Fibroblast of mammary gland (primary cell): ENCODE measurements at places on chromosomes 16 and 17.

GRCh38 chr17:31726980-31727427 lies 132.0 kb downstream of the COPRS start:
- DNase-seq, result peak; percentile 70

DNA sequence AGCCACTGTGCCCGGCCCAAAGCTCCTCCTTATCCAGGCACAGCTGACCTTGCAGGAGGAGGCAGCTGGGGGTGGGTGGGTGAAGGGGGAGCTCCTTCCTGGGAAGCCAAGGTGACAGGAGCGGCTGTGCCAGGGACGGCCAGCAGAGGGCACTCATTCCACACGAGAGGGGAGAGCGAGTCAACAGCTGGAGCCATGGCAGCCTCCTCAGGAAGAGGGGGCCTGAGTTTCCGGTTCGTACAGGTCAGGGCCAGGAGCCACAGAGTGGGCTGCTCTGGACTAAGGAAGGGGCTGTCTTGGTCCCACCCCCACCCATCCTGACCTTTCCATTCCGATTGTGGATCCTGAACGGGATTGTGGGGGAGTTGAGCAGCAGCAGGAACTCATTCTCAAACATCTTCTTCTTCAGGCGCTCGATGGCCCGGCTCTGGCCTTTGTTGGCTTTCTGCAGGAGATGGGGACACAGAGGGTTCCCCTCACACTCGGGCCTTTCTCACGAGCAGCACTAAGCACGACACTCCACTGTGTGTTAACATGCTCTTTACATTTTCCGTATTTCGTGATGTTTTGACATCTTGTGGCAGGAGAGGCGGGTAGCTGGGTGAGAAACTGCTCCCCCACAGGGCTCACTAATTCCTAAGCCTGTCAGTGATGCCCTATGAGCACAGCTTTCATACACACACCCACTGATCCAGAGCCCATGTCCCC lies 61.6 kb downstream of the TIMM22 start:
- DNase-seq, result peak; percentile 55

GRCh38 chr16:66161942-66162341 lies 204.5 kb upstream of the CDH5 start:
- no peak for DNase-seq

GRCh38 chr17:50423553-50424159 lies 2.4 kb upstream of the ACSF2 start:
- peak; percentile 95 for DNase-seq

GRCh38 chr16:84753412-84754326 lies 53.9 kb downstream of the USP10 start:
- DNase-seq, result peak; percentile 37

DNA sequence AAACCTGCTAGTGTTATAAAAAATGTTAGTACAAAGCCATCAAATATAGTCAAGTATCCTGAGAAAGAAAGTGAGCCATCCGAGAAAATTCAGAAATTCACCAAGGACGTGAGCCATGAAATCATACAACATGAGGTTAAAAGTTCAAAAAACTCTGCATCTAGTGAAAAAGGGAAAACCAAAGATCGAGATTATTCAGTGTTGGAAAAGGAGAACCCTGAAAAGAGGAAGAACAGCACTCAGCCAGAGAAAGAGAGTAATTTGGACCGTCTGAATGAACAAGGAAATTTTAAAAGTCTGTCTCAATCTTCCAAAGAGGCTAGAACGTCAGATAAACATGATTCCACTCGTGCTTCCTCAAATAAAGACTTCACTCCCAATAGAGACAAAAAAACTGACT lies 31.7 kb downstream of the RBBP6 start:
- no peak for DNase-seq

DNA sequence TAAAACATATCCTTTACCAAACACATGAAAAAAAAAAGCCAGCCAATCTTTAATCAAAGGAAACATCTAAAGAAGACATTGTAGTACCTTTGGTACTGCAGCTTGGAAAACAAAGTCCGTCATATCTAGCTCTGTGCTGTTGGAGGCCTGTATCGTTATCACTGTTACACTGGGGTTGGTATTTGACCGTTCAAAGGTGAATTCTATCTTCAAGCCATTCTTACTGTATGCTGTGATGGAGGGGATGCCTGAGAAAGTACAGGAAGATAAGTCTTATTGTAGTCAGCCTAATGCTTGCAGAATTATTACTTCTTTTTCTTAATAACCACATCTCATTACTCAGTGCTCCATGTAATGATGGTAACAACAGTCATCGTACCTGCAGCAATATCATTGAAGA lies 14.4 kb upstream of the PHLPP2 start:
- DNase-seq, result no peak

- DNase-seq, result no peak
These were observed 136.0 kb downstream of the ANKFN1 start for GRCh38 chr17:56289321-56289720.

GRCh38 chr16:31128711-31129567 lies 6.6 kb downstream of the PRSS8 start:
- DNase-seq, result no peak

DNA sequence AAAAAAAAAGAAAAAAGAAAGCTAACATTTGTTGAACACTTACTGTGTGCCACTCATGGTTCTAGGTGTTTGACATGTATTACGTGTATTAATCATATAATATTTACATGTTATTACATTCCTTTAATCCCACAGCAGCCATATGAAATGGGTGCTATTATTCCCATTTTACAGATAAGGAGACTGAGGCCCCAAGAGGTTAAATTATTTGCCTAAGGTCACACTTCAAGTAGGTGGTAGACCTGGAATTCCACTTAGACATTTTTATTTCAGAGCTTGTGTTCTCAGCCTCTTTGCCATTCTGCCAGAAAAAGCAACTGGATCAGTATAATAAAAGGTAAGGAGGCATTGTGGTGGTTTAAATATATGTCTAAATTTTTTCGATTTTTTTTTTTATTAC lies 55.1 kb upstream of the HS3ST4 start:
- DNase-seq, result no peak

DNA sequence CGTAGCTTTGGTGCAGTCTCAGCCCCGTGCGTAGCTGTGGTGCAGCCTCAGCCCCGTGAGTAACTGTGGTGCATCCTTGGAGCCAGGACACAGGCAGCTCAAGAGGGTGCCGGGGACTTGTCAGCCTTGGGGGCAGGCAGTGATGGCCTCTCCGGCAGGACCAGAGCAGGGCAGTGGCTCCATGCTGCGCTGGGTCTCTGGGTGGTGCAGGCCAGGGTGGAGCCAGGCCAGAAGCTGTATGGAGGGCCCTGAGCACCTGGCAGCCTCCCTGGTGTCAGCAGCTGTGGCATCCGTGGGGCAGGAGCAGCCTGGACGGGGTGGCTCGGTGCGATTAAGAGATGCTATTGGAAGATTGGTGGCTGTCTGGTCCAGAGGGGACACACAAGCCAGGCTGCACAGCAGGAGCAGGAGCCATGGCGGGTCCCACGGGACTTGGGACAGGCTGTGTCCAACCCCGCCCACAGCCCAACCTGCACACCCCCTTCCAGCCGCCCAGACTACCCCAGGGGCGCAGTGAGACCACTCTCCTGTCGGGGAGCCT lies 28.3 kb upstream of the CDH15 start:
- DNase-seq, result no peak

GRCh38 chr17:79845601-79845949 lies 6.3 kb upstream of the CBX4 start:
- no peak for DNase-seq

DNA sequence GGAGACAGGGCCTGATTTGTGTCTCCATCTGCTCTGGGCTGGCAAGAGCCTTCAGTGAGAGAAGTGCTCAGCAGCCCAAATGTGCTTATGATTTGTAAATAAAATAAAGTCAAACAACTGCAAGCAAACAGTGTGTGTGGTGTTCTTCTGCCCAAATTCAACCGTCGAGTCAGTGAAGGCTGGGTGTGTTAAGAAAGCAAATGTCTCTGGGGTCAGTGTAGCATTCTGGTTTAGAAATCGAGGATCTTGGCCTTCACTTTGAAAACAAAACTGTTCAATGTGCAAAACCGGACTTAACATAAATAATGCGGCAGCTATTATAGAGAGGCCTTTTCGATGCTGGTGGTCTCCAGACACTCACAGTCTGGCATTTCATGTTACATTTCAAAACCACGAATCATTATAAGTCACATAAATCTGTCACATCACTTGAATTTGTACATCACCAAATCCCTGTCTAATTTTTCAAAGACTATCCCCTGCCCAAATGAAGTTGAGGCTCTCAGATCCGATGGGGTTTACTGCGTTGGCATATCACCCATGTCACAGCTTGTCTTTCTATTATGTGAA lies 158.6 kb upstream of the MYOCD start:
- no peak for DNase-seq

GRCh38 chr16:76816475-76816874 lies 374.5 kb upstream of the MON1B start:
- DNase-seq, result no peak

DNA sequence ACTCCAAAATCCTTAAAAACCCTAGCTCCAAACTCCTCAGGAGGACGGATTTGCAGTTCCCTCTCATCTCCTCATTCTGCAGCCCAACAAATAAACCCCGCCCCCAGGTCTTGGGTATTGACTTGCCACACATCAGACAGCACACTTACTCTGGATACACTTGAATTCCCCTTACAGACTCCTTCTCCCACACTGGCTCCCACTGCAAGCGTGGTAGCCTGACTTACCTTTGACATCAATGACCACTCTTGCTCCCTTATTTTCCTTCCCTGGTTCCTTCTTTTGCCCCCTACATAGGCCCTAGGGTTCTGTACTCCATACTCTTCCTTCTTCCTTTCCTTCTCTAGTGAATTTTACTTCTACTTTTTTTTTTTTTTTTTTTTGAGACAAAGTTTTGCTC lies 7.5 kb downstream of the RFFL start:
- no peak for DNase-seq

DNA sequence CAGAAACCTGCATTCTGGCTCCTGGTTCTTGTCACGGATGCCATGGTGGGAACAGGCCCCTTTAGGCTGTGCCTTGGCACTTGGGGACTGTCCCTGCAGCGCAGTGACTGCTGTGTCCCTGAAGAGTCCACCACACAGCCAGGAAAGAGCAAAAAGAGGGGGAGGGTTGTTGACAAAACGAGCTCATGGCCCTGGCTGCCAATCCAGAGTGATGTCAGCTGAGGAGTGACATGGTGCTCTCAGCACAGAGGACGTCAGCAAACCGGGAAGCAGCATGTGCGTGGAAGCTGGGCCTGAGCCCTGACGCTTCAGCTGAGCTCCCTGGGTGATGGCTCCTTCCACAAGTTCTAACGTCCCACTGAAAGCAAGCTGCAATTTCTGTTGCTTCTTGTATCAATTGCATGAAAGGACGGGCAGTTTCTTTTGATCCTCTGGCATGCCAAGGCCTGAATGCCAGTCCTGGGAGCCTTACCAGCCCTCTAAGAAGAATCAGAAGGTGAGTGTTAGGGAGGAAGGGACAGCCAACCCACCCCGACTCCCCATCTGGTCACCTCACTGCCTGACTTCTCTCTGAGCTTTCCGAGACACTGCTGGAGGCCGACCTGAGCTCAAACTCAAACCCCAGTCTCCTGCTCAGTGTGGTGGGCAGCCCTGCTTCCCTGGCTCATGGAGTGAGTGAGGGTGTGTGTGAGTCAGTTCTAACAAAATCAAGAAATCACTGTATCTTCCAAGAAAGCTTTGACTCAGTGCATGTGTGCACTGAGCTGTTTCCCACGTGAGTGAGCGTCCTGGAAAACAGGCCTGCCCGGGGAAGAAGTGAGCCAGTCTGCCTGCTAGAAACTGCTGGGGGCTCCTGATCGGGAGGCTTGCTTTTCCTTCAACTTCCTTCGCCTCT lies 14.7 kb upstream of the WNT3 start:
- DNase-seq, result peak; percentile 88

DNA sequence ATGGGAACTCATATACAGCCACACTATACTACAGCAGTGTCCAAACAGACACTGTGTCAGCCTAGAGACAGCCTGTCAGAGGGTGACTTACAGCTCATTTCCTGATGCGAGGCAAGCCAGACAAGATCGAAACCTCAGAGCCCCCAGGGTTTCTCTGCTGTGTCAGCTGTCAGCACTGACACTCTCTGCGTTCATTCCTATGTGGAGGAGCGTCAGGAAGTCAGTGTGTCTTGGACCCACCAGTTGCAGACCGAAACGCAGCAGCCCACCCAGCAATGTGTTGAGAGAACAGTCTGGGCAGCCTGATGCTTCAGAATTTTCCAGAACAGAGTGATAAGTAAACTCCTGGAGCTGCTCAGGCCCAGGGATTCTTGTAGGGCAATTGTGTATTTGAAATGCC lies 20.6 kb upstream of the MAPT start:
- DNase-seq, result no peak

- no peak for DNase-seq
These were observed 20.2 kb upstream of the UMOD start for GRCh38 chr16:20372701-20373100.

DNA sequence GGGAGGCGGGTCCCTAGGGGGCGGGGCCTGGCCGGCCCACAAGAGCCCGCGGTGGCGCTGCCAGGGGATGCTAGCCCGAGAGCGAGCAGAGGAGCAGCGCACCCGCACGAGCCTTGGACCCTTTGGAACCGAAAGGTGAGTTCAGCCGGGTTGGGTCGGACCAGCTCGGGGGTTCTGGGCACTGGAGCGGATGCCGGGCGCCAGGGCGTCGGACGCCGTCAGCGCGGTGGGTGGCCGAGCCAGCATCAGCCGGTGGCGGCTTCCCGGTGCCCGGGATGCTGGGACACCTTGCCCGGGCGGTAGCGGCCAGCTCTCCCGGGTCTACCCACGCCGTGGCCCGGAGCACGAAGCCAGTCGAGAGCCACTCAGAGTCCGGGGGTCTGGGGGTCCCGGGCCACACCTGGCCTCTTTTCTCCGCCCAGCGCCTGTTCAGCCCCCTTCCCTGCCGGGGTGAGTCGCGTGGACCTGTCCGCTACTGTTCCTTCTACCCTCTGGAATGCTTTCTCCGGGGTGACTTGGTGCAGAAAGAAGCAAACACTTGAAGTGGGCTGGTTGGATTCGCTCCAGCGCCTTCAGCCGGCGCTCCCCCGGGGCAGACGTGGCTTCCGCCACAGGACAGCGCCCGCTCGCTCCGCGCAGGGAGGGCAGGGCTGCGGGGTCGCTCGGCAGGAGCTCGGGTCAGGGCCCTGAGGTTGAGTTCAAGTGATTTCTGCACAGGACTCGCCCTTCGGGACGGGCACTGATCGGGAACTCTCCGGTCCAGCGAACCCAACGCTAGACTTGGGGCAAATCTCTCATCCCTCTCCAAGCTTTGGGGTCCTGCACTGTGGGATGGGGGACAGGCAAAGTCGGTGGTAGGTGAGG lies at the start of gene SCNN1G:
TSS of gene SCNN1G (plus strand) at position 67 of the 864 bp plus-strand sequence. CDS start 3,527 bp downstream, outside the sequence.
- DNase-seq, result no peak

DNA sequence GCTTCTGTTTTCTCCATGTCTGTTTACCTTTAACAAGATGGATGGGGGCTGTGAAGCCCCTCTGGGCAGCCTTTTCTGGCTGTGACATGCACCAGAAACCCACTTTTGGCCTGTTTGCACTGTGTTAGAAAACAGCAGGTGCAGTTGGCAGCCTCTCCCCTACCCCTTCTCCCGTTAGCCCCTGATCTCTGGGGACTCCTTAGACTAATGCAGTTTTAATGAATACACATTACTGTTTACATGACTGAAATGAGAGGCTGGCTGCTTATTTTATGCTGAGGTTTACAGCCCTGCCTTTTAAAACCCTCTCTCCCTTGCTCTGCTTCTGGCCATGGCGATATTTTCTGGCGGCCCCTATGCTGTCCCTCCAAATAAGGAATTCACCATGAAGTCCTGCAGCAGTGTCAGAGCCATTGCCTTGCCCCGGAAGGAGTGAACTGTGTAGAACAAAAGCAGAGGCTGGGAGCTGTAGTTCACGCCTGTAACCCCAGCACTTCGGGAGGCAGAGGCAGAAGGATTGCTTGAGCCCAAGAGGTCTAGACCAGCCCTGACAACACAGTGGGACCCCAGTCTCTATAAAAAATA lies 79.3 kb downstream of the PRKCB start:
- no peak for DNase-seq
